ENCODE measurements at places on chromosomes 7 and 10.
A peak's percentile ranks its signal among the peaks of the same experiment; 100 is the strongest.

GRCh38 chr10:103839872-103840739, 15.3 kb downstream of the SH3PXD2A start:
- DNase-seq, result no peak

GRCh38 chr7:137242616-137243015, 100.9 kb downstream of the PTN start:
- DNase-seq, result no peak

GRCh38 chr7:132419542-132419941, 156.7 kb downstream of the PLXNA4 start:
- DNase-seq, result no peak

- DNase-seq, result peak; percentile 20
These were observed 143.5 kb upstream of the TRIM24 start for GRCh38 chr7:138316421-138317043.

GRCh38 chr7:53326634-53327033, 291.2 kb downstream of the POM121L12 start:
- DNase-seq, result no peak

- DNase-seq, result no peak
These were observed 93.8 kb downstream of the CPXM2 start for GRCh38 chr10:123797813-123798212.

DNA sequence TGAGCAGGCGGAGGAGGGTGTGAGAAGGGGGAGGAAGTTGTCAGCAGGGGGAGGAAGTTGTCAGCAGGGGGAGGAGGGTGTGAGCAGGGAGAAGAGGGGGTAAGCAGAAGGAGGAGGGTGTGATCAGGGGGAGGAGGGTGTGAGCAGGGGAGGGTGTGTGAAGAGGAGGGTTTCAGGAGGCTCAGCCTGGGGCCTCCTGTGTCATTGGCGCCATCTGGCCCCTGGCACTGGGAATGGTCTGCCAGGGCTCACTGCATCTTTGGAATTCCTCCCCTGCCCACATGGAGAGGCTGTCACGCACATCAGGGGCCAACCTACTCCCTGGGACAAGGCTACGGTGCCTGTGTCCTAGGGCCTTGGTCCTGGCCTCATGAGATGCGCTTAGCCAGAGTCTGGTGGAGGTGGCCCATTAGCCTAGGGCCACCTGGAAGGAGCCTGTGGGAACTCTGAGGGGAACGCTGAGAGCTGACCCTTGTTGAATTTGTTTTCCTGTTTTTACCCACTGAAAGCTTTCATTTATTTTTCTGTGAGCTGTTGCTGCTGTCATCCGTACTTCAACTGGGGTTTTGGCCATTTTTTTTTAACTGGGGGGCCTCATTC, 18.0 kb downstream of the CAMK2B start:
- peak; percentile 70 for DNase-seq

GRCh38 chr7:80018941-80019808, 115.5 kb upstream of the GNAI1 start:
- peak; percentile 62 for DNase-seq

DNA sequence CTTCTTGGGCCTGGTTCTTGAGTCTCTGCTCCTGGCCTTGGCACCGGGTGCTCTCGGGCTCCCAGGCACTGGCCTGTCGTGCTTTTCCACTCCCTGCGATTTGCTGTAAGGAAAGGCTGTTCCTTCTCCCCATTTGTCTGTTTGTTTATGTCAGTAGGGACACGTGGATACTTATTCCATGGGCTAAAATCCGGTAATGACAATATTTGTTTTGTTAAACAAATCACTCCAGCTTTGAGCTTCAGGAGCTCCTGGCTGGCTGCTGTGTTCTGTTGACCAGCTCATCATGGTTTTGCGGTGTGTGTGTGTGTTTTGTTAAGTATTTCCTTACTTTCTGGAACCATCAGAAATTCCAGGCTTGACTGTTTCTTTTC, 17.5 kb upstream of the JAKMIP3 start:
- DNase-seq, result no peak

DNA sequence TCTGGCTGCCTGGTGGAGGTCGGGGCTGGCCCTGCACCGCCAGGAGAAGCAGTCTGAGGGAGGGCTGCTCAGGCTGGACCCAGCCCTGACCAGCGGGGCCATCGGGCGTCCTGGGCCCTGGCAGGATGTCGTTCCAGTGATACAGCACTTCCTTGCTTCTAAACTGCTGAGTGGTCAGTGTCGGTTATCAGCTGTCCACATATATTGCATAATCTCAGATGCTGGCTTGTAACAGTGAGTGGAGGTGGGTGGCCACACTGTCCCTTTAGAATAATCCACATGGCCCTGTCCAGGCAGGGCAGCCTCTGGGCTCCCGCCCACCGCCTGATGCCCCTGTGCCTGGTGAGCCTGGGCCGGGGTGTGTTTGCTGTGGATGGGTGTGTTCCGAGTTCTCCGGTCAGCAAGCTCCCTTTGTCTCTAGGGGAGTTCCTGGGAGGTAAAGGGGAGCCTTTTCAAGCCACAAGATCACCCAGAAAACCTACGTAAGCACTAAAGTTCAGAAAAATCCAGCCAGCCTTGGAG, 86.1 kb downstream of the LHPP start:
- no peak for DNase-seq

GRCh38 chr10:106436123-106436715, 728.3 kb downstream of the SORCS1 start:
- peak; percentile 67 for DNase-seq

GRCh38 chr10:15214237-15214636, 45.7 kb upstream of the NMT2 start:
- DNase-seq, result no peak

DNA sequence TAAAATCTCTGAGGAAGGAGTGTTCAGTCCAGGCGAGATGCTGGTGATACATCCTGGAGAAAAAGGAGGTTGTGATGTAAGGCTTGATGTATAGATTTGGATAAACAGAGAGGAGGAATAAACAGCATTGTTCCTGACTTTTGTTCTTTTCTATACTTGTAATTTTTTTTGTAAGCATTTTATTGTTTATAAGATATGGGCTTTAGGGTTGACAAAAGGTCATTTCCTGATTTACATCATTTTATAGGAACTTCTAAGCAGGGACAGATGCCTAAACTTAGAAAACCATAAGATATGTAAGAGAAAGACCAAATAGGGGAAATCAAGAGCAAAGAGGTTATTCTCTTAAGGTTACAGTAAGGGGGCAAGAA, 16.7 kb upstream of the SLC26A4 start:
- no peak for DNase-seq

GRCh38 chr7:40330408-40330807, 195.6 kb downstream of the SUGCT start:
- no peak for DNase-seq

DNA sequence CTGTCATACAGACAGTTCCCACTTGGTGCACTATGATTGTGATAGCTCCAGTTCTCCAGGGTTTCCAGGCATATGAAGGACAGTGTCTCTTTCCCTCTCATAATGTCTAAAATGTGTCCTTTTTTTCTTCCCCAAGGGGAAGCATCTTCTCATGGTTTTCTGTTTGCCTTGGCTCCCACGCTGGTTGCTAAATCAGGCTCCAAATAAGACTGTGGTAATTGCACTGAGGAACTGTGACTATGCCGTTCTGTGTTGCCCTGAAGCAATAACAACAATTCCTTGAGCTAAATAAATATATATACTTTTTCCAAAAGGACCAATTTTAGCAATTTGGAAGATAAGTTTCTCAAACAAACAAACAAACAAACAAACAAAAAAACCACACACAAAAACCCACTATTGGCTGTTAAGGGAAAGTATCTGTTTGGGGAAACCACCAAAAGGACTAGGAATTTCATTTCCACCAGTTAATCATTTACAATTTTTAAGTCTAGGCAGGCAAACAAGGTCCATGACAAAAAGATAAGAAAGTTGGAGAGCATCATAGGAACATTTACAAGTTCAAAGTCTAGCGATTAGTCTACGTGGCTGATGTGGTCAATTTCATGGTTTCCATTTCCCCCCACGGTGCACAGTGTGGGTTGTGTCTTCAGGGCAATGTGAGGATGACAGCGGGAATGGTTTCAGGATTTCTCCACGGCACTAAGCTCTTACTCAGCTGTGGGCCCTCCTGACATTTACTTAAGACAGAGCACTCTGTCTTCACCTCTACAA, 62.4 kb downstream of the THNSL1 start:
- DNase-seq, result no peak

- peak; percentile 70 for DNase-seq
These were observed 3.8 kb downstream of the HILPDA start for GRCh38 chr7:128459394-128459878.

DNA sequence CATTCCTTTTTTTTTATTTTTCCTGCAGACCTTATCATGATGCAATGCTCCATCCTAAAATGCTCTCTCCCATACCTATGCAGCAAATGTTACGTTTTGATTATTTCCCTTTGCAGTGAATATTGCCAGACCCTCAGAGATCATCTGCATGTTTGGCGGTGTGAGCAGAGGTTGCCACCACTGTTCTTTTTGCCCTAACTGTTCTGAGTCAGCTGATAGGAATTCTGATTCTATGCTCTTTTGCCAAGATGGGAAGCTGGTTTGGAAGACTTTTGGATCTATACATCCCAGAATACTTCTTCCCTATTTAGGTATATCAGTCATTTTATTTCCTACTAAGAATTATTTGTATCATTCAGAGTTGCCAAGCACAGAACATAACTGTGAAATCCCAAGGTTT, 130.5 kb downstream of the KLF6 start:
- DNase-seq, result peak; percentile 56

DNA sequence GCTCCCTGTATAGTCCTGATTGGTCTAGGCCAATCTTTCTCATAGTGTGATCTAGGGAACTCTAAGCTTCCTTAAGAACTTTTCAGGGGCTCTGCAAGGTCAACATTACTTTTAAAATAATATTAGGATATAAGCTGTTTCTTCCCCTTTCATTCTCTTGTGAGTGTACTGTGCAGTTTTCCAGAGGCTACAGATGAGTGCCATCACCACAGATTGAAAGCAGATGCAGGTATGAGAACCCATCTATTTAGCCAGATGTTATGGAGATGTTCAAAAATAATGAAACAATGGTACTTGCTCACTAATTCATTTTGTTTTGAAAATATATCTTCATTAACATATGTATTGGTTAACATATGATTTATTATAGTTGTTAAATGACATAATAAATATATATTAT, 169.2 kb upstream of the SEMA3A start:
- DNase-seq, result no peak

- no peak for DNase-seq
These were observed 77.0 kb downstream of the ADCYAP1R1 start for GRCh38 chr7:31129067-31129466.

- no peak for DNase-seq
These were observed 535.6 kb upstream of the GHITM start for GRCh38 chr10:83603708-83604107.

DNA sequence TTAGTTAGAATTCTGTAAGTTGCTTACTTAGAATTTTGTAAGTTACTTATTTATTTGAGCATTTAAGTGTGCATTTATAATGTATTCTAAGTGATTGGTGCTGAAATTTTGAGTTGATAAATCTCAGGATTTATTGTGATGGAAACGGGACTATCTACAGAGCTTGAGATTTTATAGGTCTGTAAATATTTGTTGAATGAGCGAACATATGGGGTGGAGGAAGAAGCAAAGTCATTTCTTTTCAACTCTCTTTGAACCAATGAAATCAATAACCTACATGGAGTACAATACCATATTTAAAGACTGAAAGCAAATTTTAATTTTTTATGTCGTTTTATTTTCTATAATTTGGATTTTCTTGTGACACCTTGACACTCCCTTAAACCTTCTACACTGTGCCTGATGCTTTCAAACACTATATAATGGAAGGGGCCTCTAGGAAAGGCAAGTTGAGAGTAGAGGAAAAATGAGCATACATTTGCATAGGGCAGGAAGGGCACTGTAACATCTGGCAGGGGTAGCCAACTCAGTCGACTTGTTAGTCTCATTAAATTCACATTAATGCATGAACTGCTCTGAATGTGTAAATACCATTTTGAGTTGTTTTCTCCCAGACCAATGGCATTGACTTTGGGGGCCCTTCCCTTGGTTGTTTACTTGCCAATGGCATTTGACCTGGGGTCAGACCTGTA, 204.2 kb downstream of the DYNC1I1 start:
- DNase-seq, result no peak

DNA sequence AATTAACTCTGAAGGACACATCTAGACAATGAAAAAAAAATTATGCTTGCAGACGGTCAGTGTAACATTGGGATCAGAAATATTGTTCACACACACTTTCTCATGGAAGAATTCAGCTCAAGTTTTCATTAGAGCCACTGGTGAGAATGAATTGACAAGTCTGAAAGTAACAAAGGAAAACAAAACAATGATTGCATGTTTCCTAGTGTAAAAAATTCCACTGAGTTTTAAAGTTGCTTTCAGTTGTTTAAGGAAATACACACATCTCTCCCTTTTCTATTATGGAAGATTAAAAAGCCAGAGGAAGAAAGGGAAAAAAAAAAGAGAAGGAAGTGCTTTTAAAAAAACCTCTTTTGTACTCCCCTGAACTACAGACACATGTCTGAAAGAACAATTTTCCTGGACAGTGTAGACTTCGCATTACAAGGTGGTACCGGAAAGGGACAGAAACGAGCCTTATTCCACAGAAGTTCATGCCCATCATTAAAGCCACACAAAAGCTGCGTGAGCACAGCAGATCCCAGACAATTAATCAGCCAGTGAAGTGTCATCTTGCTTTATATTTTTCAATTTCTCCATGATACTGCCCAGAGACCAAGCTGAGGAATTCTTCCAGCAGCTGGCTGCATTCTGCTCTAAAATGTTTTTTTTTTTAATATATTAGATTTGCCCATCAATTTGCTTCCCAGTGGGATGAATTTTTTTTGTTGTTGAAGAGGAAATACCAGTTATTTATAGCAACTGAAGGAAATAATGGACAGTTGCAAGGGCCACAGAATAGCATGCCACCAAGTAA, 294.8 kb downstream of the DOCK4 start:
- DNase-seq, result no peak

DNA sequence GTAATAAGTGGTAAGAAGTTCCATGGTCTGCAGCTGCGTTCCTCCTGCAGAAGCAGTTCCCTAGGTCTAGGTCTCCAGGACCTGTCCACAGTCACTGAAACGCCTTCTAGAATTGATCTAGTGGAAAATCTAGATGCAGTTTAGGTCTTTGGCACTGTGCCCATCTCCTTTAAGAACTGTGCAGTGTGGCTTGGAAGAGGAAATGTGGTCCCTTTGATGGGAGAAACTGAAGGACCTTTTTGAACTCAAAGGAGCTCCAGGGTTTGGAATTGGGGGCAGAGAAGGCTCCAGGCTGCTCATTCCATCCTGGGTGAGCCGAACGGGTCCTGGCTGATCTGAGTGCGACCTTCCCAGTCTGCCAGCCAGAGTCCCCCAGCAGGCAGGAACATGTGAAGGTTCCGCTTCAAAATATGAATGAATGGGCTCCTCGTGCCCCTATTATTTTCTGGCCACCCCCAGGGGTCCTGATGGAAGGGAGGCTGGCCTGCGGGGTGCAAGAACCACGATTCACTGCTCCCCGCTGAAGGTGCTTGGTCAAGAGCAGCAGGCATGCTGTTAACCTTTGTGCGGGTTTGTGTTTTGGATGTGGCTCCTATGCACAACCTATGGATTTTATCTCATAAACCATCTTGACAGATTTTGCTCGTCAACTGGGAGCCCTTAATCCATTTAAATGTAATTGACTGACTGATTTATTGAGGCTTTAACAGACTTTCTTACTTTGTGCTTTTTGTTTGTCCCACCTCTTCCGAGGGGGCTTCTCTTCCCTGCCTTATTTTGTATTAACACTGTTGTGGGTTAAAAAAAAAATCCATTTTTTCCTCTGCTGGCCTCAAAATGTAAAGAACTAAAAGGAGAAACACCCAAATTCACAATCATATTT, 36.7 kb downstream of the ZNF467 start:
- DNase-seq, result no peak

- no peak for DNase-seq
These were observed 1007.6 kb downstream of the ANKRD7 start for GRCh38 chr7:119232091-119232490.
